CMK (cell line): ENCODE measurements at places on chromosomes 5 and 9.

DNA sequence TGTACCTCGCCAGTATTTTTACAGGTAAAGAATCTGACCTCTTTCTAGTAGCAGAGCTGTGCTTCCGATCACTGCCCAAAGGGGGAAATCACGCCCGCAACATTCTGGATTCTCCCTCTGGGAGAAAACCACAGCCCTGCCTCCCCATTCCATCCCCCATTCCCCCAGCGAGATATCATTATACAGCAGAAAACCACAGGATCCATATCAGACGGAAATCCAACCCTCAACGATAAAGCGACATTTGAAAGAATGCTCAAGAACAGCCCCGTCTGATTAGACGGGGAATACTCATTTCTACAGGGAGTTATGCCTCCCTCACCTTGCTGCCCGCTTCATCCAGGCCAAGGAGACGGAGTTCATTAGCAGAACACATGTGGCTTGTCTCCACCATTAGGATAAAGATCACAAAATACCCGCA lies 172.8 kb downstream of the COL23A1 start:
- DNase-seq = no peak

GRCh38 chr5:79526928-79527327 lies 13.0 kb upstream of the HOMER1 start:
- DNase-seq = no peak

DNA sequence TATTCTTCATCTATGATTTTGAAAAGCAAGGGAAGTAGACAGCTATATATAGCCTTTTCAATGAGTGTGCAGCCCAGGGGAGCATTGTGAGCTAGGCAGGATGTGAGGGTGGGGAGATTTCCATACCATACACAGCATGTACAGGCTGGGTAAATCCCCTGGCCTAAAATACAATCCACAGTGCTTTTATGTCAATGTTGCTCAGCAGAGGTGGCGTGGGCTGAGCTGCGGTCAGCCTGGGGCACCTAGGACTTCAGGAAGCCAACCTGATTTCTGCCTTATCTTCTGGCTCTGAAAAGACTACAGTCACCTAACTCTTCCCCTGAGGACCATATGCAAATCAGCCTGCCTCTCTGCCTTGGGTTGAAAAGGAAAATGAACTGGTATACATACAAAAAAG lies 6.3 kb upstream of the GARIN3 start:
- DNase-seq = no peak

GRCh38 chr5:98588215-98588614 lies 185.2 kb upstream of the RGMB start:
- DNase-seq = no peak

DNA sequence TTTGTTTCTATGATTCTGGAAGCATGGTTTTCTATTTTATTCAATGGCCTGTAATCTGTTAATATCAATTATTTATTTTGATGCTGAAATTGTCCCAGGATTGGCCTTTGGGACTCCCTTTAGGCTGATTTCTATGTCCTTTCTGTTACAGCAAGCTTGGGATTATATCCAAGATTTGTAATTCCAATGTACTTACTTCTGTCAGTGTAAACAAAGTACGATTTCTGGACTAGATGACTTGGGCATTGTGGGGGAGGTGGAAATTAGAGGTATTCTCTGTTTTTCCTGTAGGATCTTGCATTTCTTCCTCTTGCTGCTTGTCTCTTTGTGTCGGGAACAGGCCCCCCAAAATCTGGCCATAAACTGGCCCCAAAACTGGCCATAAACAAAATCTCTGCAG lies 3.7 kb downstream of the PCDHGA12 start:
- no peak for DNase-seq
